Right lung (tissue), 10 donors: ENCODE measurements at places on chromosomes 3 and 15. TPM values are rescaled to one million over a fixed set of nuclear protein-coding genes. Genes with fewer than 3 reads are reported as not detected.

- DNase-seq = no peak
Measured at GRCh38 chr3:138395865-138396751, 38.3 kb upstream of the ESYT3 start.

The CACNA2D2 gene
- 30.5 TPM for polyA plus RNA-seq

DNA sequence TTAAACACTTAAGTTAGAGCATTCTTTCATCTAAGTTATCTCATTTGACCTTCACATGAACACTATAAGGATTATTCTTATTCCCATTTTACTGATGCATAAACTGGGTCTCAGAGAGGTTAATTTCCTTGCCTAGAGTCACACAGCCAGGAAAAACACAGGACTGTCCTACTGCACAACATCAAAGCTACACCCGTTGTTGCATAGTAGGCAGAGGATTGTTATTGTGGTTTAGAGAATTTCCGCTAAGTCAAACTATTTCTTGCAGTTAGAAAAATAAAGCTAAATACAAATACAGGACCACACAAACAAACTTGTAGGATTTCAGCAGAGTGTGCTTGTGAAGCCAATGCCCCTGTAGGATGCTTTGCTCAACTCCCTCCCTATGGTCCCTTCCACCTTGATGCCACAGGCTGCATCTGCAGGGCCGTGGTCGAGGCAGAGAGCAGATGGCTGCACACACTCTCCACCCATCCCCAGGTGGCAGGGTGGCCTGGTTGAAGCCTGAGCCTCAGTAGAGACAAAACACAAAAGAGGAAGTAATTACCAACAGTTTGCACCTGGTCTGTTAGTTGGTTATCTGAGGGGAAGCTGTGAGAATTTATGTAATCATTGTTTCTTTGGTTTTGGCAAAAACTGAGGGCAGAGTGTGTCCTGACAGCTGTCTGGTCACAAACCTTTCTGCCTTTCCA lies 41.1 kb upstream of the SKOR1 start:
- no peak for DNase-seq

DNA sequence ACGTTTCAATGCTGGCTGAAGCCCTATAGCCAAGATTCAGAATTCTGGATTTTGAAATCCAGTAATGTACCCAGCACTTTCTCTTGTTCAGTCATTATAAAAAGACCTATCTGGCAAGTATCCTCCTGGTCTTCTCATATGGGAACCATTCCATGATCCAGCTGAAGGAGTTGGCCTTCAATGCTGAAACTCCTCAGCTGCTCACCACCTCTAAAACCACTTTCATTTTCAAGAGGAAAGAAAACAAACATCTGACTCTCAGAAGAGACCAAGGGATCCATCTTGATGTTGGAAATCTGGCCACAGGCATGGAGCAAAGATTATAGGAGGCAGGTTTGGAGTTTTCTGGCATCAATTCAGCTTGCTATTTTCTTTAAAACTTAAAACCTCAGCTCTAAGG lies 235.4 kb downstream of the FMN1 start:
- DNase-seq = no peak

DNA sequence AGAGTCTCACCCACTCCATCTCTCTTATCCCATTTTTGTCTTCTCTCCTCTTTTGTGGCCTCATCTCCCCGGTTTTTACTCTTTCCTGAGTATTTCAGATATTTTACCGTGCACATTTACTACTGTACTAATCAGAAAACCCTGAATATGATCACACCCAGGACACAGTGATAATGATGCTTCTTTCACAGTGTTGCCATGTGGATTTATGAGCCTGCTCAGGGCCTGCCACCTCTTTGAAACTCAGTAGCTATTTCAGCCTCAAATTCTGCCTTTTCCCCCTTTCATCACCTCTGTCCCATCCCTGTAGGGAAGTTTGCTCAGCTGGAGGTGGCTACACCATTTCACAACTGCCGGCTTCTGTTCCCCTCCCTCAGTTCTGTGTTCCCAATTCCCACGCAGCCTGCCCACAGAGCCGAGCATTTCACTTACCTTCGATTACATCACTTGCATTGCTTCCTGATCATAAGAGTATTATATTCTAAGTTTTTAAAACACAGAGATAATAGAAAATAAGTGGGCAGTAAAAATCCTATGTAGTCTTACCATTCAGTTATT lies 33.2 kb downstream of the ARNT2 start:
- DNase-seq = no peak
